ENCODE measurements at places on chromosomes 16 and 17.

DNA sequence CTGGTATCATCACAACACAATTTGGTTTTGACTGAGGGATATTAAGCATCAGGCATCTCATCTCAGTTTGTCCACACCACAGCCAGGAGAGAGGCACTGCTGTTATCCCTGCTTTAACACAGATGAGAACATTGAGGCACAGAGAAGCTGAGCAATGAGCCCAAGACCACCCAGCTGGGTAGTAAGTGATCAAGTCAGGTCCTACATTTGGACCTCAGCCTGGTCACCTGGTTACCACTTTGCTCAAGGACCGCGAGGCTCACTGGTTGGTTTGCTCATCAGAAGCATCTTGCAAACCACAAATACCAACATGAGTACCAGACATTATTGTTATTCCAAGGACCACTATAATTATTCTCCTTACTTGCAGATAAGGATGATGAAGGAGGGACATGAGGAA lies 245.5 kb downstream of the CBLN1 start:
- DNase-seq, result no peak

GRCh38 chr17:74267987-74268499 lies 6.0 kb upstream of the DNAI2 start:
- DNase-seq, result no peak

DNA sequence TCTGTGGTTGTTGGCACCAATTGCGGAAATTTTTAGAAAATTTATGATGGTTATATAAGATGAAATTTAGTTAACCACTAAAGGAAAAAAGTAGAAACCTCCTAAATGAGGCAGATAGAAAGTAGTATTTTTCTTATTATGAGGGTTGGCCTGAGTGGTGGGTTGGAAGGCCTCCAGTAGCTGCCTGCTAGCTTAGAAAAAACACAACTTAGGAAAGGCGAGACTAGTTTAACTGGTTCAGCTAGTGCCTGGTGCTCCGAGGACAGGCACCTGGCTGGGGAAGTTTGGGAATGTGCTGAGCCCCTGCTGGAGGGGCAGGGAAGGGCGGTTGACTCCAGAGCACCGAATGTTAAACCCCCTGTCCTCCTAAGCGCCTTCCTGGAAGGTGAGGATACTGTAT lies 19.9 kb downstream of the LDHD start:
- peak; percentile 23 for DNase-seq

GRCh38 chr17:27542841-27543463 lies 86.7 kb downstream of the KSR1 start:
- DNase-seq, result no peak

- DNase-seq, result no peak
Observed at GRCh38 chr17:81999976-82000802, 22.5 kb downstream of the CENPX start.

DNA sequence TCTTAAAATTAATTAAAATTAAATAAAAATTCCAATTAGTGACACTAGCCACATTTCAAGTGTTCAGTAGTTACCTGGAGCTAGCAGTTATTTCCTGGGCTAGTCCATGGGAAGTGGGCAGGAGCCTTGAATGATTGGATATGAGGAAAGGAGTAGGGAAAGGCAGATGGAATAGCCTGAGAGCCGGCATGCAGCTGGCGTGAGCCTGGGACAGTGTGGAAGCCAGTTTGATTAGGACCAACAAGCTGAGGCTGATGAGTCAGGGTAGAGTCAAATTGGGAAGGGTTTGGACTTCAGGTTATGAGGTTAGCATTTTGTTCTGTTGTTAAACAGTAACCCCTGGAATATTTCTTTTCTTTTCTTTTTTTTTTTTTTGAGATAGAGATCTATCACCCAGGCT lies 15.3 kb upstream of the GNA13 start:
- peak; percentile 72 for DNase-seq

- no peak for DNase-seq
Observed at GRCh38 chr17:39756380-39757079, 18.8 kb downstream of the GRB7 start.

DNA sequence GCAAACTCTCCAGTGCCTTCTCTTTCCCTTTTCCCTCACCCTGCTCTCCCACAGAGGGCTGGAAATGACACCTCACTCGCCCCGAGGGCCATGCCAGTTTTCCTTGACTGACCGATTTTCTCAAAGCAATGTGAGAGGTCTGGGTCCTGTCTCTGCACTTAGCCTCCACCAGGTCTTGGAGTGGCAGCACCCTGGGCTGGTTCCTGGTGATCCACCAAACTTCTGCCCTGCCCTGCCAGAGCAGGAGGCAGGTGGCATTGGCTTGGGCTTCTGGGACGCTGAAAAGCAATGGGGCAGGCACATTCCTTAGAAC lies 97.5 kb downstream of the RAB11FIP4 start:
- no peak for DNase-seq

DNA sequence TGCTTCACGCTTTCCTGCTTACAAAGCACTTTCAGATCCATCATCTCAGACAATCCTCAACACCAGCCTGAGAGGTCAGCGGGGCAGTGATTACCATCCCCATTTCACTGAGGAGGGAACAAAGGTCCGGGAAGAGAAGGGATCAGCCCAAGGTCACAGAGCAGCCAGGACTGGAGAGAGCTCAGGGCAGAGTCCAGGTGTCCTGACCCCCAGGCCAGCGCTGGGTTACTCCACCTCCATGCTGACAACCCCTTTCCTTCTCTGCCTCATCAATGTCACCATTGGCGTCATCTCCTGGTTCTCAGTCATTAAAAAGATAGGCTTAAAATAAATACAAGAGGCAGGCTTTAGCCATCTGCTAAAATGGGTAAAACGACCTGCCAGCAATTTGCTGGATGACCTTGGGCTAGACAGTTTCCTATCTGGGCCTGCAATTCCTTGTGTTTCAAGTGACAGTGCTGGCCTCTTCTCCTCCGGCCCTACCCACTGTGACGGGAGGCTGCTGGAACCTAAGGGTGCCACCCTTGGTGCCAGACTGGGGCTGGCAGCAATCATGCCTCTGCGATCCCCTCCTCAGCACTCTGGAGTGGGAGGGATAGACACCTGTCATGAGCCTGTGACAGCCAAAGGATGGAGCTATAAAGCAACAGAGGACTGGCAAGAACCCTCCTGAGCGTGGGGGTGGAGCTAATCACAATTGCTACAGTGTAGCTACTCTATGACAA lies 79.5 kb upstream of the CCL1 start:
- no peak for DNase-seq

GRCh38 chr16:51399908-51400670 lies 249.0 kb upstream of the SALL1 start:
- DNase-seq, result no peak

DNA sequence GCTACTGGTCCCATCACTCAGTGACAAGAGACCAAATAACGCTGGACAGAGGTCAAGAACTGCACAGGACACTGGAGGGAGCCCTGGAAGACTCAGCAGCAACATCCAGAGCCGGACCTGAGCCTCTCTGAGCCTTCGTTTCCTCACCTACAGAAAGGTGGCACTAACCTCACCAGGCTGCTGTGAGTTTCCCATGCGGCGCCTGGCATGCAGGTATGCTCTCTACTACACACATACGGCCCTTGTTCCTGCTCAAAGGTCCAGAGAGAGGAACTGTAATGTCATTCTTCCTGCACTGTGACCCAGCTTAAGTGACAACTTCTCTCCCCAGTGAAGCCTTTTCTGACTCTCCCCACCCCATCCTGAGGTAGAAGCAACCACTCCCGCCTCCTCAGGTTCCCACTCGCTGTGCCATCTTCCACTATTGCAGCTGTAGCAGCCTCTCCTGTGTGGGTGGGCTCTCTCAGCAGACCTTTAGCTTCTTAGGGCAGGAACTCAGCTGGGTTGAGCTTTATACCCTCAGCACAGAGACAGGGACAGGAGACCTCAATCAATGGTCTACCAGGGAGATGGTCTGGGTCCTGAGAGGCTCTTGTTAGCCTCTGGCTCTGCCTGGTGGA lies 43.9 kb upstream of the SREBF1 start:
- DNase-seq, result no peak

DNA sequence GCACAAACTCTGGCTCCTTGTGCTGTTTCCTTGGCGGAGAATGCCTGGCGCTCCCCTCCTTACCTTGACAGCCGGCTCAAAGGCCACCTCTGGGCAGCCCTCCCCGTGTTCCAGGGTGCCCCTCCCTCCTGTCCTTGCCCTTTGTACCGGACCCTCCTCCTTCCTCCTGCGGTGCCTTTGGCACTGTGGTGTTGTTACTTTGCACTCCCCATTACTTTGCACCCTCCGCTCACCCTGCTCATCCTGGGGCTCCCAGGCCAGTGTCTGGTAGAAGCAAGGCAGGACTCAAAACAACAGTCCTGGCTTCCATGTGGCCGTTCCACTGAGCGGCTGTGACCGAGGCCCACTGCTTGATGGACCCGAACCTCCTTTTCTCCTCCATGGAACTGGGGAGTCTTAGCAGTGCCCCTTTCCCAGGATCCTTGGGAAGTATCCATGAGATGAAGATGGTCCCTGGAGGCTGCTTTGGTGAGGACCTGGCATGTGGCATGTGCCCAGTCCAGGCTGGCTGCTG lies 147.8 kb downstream of the CMIP start:
- DNase-seq, result no peak

DNA sequence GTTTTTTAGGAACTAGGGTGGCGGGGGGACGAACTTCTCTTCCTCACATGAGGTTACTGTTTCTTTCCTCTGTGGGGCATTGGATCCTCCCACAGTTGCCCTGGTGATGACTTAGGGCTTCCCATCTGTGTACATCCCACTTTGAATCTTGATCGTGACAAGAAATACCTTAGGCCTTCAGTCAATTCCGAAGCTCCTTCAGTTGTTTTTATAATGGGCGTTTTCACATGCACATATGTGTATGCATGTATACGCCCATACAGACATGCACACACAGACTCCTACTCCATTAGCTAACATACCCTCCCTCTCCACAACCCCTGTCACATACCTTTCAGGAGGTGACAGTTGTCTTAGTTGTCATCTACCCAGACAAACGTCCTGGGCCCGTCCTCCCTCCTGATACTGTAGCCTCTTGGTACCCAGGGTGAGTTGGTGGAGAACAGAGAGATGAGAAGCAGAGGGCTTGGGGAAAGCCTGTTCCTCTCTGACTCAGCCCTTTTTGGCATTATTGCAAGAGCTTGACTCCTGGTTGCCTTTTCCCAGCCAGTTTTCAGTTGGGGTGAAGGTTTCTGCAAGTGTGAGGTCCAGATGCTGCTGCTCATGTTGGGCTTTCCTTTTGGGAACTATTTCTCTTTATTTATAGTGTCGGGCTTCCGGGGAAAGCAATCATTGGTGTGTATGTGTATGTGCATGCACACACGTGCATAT lies 2.2 kb upstream of the AOC2 start:
- no peak for DNase-seq

DNA sequence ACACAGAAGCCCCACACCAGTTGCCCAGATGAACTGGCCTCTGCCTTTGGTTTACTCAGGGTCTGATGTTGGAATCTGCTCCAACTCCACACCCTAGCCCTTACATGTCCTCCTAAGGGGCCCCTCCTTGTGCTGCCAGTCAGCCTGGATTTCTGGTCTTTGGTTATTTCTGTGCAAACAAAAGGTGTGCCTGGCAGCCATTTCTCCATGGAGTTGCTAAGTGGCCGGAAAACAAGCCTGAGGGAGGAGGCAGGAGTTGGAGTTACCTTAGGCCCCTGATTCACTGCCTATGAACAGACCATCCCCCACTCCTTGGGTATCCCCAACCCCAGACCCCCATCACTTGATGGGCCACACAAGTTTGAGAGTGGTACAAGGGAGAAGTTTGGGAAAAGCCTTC lies 4.4 kb upstream of the ALKBH5 start:
- no peak for DNase-seq

GRCh38 chr17:78510141-78511075 lies 66.8 kb downstream of the DNAH17 start:
- DNase-seq, result no peak

- DNase-seq, result no peak
Observed at GRCh38 chr16:549544-550263, 10.5 kb upstream of the PRR35 start.

- no peak for DNase-seq
Observed at GRCh38 chr17:35740997-35741931, 9.8 kb downstream of the RASL10B start.
